ENCODE measurements at places on chromosomes 12 and 14.
A peak's percentile ranks its signal among the peaks of the same experiment; 100 is the strongest.

GRCh38 chr12:122200541-122201175, 2.9 kb upstream of the B3GNT4 start:
- DNase-seq: no peak

GRCh38 chr12:30955214-30955613, 28.7 kb downstream of the TSPAN11 start:
- no peak for DNase-seq

GRCh38 chr12:122842505-122843405, 7.5 kb downstream of the HIP1R start:
- DNase-seq: no peak

DNA sequence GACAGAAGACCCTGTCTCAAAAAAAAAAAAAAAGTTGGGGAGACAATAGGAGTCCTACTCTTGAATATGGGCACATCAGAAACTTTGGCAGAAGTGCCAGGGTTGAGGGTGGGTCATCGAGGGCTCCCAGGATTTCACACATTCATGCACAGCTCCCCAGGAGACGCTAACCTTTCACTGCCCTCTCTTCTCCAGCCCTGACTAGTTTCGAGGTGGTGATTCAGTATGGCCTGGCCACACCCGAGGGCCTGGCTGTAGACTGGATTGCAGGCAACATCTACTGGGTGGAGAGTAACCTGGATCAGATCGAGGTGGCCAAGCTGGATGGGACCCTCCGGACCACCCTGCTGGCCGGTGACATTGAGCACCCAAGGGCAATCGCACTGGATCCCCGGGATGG, 29.4 kb upstream of the LRP1-AS start:
- DNase-seq: no peak

- DNase-seq: no peak
Measured at GRCh38 chr12:6450869-6451347, 934 bp upstream of the TAPBPL start.

GRCh38 chr12:120225852-120226640, 25.1 kb upstream of the RPLP0 start:
- DNase-seq: no peak

DNA sequence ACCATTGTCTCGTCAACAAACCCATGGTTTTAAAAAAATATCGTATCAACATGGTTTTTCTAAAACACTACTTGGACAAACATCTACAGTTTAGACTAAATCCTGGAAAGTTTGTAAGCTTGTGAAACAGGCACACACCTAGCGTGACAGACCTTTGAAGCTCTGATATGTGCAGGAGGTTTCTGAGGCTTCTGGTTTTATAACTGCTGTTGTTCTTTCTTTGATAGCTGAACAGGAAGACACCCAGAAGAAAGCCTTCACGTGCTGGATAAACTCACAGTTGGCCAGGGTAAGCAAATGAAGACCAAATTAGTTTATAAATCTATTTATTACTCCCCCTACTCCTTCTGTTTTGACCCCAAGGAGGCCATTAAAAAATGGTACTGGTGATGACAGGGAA, 87.6 kb downstream of the SYNE2 start:
- no peak for DNase-seq

GRCh38 chr12:106130474-106131113, 8.2 kb downstream of the NUAK1 start:
- no peak for DNase-seq

GRCh38 chr12:44433659-44434058, 442.5 kb downstream of the NELL2 start:
- no peak for DNase-seq

DNA sequence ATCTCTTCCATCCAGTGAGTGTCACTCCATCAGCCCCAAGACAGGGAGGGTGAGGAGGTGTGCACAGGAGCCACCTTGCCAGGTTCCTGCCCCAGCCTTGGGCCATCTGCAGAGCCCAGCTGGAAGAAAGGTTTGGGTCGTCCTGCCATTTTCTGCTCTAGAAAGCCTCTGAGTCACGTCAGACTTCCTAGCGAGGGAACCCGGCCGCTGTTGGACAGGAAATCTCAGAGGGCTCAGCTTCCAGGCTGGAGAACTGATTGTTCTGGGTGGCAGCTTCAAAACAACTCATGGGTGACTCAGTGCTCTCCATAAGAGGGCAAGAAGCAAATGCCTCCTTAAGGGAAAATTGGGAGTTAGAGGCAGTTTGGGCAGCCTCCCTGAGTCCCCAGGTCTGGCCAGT, 16.6 kb downstream of the HIP1R start:
- DNase-seq: peak; percentile 50

DNA sequence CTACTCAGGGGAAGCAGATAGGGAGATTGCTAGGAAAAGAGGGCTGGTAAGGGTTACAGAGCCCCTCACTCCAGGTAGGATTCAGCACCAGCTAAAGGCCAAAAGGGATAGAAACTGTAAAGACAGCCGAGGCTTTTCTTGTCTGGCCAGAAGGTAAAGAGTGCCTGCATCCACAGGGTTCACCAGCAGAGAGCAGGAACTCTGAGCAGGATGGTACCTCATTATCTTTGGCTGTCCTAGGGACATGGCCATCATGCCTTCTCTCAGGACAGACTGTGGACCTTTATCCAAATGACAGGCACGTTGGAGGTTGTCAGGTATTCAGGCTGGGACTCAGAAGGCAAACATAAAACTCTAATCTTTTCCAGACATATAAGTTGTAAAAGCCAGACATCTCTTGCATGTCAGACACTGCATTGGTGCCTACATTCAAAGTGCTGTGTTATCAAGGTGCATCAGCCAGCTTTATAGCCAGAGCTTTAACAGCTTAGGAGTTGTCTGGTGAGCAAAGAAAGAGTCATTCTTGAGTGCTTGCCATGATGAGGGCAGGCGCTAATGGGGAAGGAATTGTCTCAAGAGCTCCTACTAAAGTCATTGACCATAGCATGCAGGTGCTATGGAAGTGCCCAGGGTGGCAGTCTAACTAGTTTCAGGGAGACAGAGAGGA, 89.5 kb downstream of the PELI2 start:
- DNase-seq: no peak

GRCh38 chr14:80944861-80945617, 3.5 kb upstream of the CEP128 start:
- no peak for DNase-seq

- no peak for DNase-seq
Measured at GRCh38 chr12:2277492-2278155, 224.8 kb downstream of the CACNA1C start.

DNA sequence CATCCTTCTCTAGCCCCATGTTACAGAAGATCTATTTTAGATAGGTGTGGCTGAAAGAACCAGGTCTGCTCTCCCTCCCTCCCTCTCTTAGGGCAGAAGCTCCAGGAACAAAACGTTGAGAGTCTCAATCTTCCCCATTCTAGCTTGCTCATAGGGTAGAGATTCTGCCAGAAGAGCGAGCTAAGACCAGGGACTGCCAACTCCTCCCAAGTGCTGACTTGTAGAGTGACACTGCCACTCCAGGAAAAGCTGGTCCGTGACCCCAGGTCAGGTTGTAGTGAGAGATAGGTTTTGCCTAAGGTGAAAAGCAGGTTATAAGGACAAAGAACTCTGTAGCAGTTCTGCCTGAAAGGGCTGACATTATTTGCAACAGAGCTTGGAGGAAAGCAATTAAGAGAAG, 73.4 kb downstream of the INSM2 start:
- DNase-seq: no peak

GRCh38 chr12:64918344-64918743, 93.9 kb downstream of the TBC1D30 start:
- DNase-seq: no peak

GRCh38 chr12:100268835-100269564, 2.0 kb downstream of the SCYL2 start:
- no peak for DNase-seq
